ENCODE measurements at places on chromosomes 1 and 21.

DNA sequence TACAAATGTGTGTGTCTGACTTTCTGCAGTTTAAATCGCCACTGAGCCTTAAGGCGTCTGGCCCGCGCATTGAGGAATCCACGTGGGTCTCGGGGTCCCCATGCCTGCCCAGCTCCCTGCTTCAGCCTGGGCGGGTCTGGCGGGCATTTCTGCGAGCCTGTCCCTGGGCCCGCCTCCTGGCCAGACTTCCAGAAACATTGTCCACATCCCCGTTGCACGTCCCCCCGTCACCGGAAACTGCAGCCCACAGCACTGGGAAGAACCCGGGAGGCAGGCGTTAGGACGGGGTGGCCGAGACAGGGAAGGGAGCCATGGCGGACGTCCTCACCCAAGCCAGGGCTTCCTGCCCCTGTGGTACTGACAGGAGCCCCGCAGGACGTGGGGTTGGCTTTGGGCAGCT, 113.1 kb upstream of the COL6A1 start:
- DNase-seq, result no peak

DNA sequence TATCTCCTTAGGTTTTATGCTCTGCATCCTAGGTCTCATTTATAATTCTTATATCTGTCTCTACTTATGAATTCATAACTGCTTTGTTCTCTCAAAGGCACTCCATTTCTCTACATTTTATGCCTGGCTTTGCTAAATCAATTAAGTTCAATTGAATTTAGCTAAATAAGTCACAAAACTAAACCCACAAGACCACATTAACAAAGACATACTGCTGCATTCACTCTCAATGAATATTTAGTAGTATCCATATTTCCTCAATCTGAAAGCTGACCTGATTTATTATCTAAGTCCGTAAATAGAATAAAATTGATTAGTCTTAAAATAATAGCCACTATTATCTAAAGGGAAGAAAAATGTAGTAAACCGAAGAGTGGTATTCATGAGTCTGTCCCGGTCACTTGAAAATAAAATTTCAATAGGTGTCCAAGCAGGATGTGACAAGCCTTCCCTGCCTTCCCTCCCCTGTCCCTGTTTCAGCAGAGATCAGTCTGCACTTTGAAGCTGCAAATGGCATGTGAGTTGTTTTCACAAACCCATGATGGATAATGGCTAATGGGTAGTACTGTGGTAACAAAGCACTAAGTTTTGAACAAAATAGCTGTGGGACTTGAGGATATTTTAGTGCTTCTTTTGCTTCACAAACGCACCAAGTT, 295.0 kb upstream of the NCAM2 start:
- no peak for DNase-seq

- no peak for DNase-seq
Measured at GRCh38 chr21:39518847-39519210, 67.1 kb downstream of the SH3BGR start.

GRCh38 chr21:44935533-44935927, 4.3 kb upstream of the SLX9 start:
- no peak for DNase-seq

DNA sequence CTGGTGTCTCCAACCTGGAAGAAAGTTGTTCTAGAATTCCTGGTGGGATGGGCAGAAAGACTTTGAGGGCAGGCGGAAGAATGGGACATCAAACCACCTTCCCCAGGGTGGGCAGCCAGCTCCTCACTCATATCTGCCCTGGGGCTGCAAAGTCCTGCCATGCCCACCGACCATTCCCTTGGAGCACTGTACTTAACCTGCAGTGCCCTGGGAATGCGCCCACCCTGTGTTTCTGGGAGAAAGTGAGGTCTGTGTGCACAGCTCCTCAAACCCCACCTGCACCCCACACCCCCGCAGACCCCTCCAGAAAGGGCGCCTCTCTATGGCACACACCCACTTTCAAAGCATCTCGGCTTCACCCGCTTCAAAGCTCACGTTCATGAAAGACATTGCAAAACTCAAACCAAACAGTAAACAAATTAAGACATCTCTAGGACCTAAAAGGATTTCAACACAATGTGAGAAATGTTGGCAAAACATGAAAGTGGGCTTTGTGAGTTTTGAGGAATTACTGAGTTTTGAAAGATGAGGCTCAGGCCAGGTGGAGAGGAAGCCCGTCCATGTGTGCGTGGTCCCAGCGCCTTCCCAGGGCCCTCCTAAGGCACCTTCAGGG, 25.1 kb downstream of the KRTAP10-1 start:
- no peak for DNase-seq

DNA sequence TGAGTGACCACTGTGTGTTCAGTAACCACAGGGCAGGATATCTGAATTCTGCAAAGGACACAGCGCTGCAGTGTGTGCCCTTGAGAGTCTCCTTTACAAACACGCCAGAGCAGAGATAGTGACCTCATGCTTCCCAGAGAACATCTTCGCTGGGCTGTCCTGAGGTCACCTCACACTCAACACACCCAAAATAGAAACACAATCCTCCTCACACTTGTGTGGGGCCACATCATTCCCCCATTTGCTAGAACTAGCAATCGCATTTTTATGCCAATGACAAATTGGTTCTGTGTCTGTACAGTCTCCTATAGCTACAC, 140.1 kb upstream of the NRIP1 start:
- no peak for DNase-seq

GRCh38 chr1:209382231-209383100, 201.0 kb upstream of the CAMK1G start:
- DNase-seq, result no peak

DNA sequence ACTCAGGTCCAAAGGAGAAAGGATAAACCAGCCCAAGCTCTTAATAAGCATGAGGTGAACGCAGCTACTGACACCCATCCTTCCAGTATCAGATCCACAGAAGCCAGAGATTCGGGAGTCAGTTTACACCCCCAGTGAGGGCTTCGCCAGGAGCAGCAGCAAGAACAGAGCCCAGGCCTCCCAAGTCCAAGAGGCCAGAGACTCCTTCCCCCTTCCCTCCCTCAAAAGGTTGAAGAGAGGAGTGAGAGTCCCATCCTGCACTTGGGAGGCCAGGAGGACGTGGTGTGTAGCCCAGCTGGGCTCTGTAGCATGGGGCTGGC, 72.8 kb downstream of the MRPL37 start:
- DNase-seq, result no peak

- DNase-seq, result no peak
Measured at GRCh38 chr21:43362915-43363314, 64.0 kb downstream of the SIK1 start.

GRCh38 chr21:35088319-35088771, 39.2 kb upstream of the RUNX1 start:
- DNase-seq, result no peak

DNA sequence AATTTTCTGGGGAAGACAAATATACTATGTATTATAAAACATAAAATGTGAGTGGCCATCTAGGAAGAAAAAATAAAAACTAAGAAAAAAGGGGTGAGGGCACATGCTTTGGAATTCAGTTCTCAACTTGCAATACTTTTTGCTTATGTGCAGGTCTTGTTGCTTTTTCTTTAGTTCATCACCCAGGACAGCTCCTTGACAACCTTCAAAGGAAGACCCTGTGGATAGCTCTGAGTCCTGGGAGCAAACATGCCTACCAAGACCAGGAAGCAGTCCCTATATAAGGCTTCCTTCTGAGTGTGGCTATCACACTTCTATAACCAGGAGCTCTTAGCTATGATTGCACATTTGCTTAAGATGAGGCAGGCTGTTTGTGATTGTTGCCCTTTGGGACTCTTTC, 78.0 kb downstream of the WDR64 start:
- no peak for DNase-seq

- DNase-seq, result no peak
Measured at GRCh38 chr1:222877854-222878253, 63.0 kb downstream of the DISP1 start.
